ENCODE measurements at places on chromosomes 2 and 18.

DNA sequence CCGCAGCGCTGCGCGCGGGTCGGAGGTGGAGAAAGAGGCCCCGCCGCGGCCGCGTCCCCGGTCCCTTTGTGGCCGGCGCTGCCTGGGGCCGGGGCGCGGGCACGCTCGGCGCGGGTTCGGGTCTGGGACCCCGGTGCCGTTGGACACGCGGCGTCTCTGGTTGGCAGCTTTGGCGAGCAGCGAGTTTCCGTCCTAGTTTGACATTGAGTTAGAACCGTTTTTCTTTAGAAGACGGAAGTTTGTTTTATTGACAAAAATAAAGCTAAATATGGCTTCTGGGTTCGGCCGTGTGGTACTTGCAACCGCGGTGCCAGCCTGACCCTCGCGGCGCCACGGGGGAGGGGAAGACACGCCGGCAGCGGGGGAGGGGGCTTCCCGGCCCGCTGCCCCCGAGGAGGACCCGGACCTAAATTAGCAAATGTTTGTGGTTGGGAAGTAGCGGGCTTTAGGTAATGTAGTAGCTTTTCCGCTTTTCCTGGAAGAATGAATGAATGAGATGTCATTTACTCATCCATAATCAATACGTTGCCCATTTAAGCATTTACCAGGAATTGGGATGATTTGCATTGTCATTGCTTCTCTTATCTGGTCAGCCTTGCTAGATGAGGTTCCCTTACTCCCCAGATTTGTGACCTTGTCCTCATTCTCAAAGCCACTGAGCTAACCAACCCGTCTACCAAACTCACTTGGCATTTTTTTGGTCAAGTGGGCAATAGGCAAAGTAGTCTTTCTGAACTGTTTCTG, 530 bp downstream of the GALNT1 start:
- no peak for DNase-seq

GRCh38 chr2:10033251-10034006, 9.9 kb upstream of the KLF11 start:
- no peak for DNase-seq

- DNase-seq, result no peak
Measured at GRCh38 chr2:100733391-100734187, 86.3 kb upstream of the NPAS2 start.

DNA sequence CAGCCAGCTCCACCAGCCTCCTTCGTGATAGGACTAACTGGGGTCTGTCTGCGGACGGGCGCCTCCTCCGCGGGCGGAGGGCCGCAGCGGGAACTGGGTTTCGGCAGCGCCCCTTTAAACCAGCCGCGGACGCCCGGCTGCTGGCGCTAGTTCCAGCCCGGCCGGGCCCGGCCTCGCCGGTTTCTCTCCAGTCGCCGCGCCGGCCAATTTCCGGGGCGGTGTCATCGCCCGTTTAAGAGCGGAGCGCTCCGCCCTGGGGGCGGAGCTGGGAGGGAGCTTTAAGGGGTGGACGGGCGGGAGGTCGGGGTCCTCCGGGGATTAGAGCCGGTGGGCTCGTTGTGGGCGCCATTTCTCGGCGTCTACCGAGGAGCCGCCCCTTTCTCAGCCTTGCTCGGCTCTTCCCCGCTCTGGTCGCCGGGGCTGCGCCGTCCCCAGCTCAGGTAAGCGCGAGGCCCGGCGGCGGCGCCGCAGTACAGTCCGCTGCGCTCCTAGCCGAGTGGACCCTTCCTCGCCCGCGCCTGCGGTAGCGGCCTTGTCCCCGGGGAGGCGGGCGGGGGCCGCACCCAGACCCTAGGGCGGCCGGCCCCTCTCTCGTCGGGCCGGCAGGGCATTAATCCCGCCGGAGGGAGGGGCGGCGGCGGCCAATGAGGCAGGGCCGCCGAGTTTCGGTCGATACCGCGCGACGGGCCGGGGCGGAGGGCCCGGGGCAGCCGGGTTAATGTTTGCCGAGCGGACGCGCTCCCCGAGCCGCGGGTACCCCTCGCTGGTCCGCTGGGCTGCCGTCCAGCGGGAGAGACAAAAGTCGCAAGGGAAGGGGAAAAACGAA, at the start of gene EPB41L5:
Gene EPB41L5, plus strand, starts transcription at position 307 of the 826 bp plus-strand sequence. CDS start 6,008 bp downstream, outside the sequence.
- peak; percentile 84 for DNase-seq

- peak; percentile 54 for DNase-seq
Measured at GRCh38 chr18:39453882-39454281, 1888.3 kb upstream of the CELF4 start.
